EH (cell line): ENCODE measurements at places on chromosomes 5 and 9.

GRCh38 chr5:7754490-7754889 lies 96.4 kb downstream of the CFAP90 start:
- no peak for DNase-seq

DNA sequence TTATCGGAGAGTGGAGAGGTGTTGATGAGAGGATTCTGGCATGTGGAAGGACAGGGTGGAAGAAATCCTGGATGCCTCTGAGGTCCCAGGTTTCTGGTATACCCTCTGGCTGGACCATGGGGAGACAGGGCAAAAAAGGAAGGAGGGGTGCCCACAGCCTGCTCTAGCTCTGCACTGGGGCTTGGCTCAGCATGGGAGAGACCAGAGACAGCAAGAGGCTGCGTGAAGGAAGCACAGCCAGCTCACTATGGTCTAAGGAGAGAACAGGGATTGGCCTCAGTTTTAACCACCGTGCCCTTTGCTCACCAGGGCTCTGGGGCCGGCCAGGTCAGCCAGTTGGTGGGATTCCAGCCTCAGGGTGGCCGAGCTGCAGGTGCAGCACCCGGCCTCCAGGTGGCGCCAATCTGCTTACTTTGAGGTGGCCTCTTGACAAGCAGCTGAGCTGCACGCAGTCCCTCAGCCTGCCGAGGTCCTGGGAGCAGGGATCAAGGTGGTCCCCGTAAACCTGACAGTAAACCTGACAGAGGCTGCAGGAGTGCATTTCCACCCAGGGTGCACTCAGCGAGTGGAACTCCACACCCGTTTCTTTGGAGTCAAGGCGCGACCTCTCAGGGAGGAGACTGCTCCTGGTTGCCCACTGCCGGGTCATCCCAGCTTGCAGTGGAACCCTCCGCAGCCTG lies 25.0 kb upstream of the SPTLC1 start:
- peak; percentile 74 for DNase-seq

DNA sequence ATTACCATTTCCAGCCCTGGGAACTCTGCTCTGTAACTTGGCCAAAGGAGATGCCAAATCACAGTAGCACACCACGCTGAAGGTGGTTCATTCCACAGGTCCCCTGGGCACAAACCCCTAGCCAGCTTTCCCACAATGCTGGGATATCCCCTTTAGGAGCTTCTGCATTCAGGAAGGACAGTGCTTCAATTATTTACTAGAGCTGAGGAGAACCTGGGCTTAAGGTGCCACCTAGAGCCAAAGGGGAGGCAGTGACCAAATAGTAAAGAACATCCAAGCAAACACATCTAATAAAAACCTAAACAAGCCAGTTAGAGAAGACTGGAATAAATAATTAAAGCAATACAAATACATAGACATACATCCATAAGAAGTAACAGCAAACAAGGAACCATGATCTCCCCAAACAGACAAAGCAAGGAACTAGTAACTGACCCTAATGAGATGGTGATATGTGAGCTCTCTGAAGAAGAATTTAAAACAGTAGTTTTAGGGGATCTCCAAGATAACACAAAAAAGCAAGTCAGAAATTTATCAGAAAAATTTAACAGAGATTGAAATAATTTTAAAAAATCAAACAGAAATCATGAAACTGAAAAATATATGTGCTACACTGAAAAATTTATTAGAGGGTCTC lies 14.6 kb downstream of the KIF4B start:
- DNase-seq: no peak

GRCh38 chr5:56620903-56621677 lies 194.3 kb upstream of the MAP3K1 start:
- DNase-seq: peak; percentile 90

GRCh38 chr5:16486711-16487111 lies 21.1 kb upstream of the ZNF622 start:
- no peak for DNase-seq

DNA sequence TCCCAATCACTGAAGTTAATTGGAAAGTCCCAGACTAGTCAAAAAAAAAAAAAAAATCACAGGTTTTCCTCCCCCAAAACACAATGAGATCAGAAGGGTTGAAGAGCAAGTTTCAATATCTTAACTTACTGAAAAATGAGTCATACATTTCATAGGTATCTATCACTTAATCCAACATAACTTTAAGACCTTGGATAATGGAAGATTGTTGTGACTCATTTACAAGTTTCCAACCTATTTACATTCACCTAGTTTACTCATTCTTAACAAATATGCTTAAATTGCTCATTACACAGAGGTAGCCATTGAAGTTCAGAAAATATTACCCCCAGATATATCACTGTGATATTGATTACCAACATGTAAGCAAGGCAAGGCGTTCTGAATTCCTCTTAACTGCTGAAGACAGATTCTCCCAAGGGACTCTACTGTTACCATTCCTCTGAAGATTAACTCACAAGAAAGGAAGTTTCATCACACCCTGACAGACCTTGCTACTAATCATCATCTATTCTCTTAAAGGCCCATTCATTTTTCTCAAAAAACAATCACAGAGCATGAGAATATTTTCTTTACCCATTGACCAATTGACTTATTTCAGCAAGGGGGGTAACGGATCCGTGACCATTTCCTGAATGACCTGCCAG lies 563.8 kb downstream of the TLE1 start:
- no peak for DNase-seq
